Neural progenitor cell (in vitro differentiated cells): ENCODE measurements at places on chromosomes 13 and 19. TPM values are rescaled to one million over a fixed set of nuclear protein-coding genes. Genes with fewer than 3 reads are reported as not detected.

PODNL1 gene
- 1.9 TPM in 1 of 2 replicates, not detected in the other for total RNA-seq

DHDH gene
- 1.6 TPM in 1 of 2 replicates, not detected in the other for total RNA-seq

NCCRP1 gene
- 1.0 and 1.9 TPM in 2 replicates for total RNA-seq

ZNF823 gene
- total RNA-seq = 9.2 and 12.3 TPM in 2 replicates

ONECUT3 gene
- total RNA-seq = 0.09 TPM in 1 of 2 replicates, not detected in the other

ZNF709 gene
- total RNA-seq = 10.9 and 14.6 TPM in 2 replicates

GIPC3 gene
- 0.09 TPM in 1 of 2 replicates, not detected in the other for total RNA-seq

SCN1B gene
- 2.2 and 3.9 TPM in 2 replicates for total RNA-seq

DCT gene
- total RNA-seq = 0.09 TPM in 1 of 2 replicates, not detected in the other

ZNF780A gene
- total RNA-seq = 30.2 and 32.9 TPM in 2 replicates

C13orf46 gene
- total RNA-seq = not detected in 2 replicates

ZNF878 gene
- 2.6 and 3.0 TPM in 2 replicates for total RNA-seq

CYP2S1 gene
- total RNA-seq = 2.0 and 8.3 TPM in 2 replicates

GRK1 gene
- 0.40 TPM in 1 of 2 replicates, not detected in the other for total RNA-seq

ATP11A gene
- 12.6 and 17.6 TPM in 2 replicates for total RNA-seq

HPN gene
- 0.30 and 2.2 TPM in 2 replicates for total RNA-seq

CBLC gene
- 1.4 and 1.5 TPM in 2 replicates for total RNA-seq

SLITRK6 gene
- 0.59 and 0.75 TPM in 2 replicates for total RNA-seq

GPATCH1 gene
- total RNA-seq = 6.4 and 7.0 TPM in 2 replicates

WDR87 gene
- not detected in 2 replicates for total RNA-seq

SERP2 gene
- 2.5 and 8.1 TPM in 2 replicates for total RNA-seq

NECTIN2 gene
- 54.2 and 210 TPM in 2 replicates for total RNA-seq

FPR2 gene
- total RNA-seq = not detected in 2 replicates

DPP9 gene
- total RNA-seq = 17.1 and 34.7 TPM in 2 replicates

TICAM1 gene
- 0.37 TPM in 1 of 2 replicates, not detected in the other for total RNA-seq

F7 gene
- 0.50 TPM in 1 of 2 replicates, not detected in the other for total RNA-seq

RFXAP gene
- total RNA-seq = 7.5 and 10.4 TPM in 2 replicates

URAD gene
- not detected in 2 replicates for total RNA-seq

ELAVL3 gene
- total RNA-seq = 0.15 TPM in 1 of 2 replicates, not detected in the other

IQCN gene
- total RNA-seq = 0.11 and 1.4 TPM in 2 replicates

SIGLECL1 gene
- not detected in 2 replicates for total RNA-seq

SPACA4 gene
- not detected in 2 replicates for total RNA-seq

WASF3 gene
- 89.2 and 106 TPM in 2 replicates for total RNA-seq

ALOX5AP gene
- not detected in 2 replicates for total RNA-seq

CEACAM1 gene
- total RNA-seq = 0.03 and 0.39 TPM in 2 replicates

MEDAG gene
- 0.06 TPM in 1 of 2 replicates, not detected in the other for total RNA-seq

NUCB1 gene
- total RNA-seq = 73.5 and 158 TPM in 2 replicates

CALR3 gene
- 0.09 and 2.0 TPM in 2 replicates for total RNA-seq

ATXN8OS gene
- not detected in 2 replicates for total RNA-seq

STXBP2 gene
- 12.7 and 21.9 TPM in 2 replicates for total RNA-seq

MTRF1 gene
- total RNA-seq = 18.1 and 24.9 TPM in 2 replicates

TJP3 gene
- 14.7 and 32.5 TPM in 2 replicates for total RNA-seq

RAB8A gene
- 39.2 and 61.7 TPM in 2 replicates for total RNA-seq

OR2Z1 gene
- total RNA-seq = not detected in 2 replicates

PGLYRP1 gene
- total RNA-seq = not detected in 2 replicates

IGSF23 gene
- not detected in 2 replicates for total RNA-seq

FAM187B gene
- total RNA-seq = 0.19 TPM in 1 of 2 replicates, not detected in the other

GARIN5B gene
- 0.09 TPM in 1 of 2 replicates, not detected in the other for total RNA-seq

KIRREL2 gene
- 2.4 and 5.5 TPM in 2 replicates for total RNA-seq

MAMSTR gene
- 1.2 and 1.4 TPM in 2 replicates for total RNA-seq

LILRA1 gene
- not detected in 2 replicates for total RNA-seq

OR4F17 gene
- total RNA-seq = not detected in 2 replicates
